ENCODE measurements at places on chromosomes 1 and 21. TPM values are rescaled to one million over a fixed set of nuclear protein-coding genes. Genes with fewer than 3 reads are reported as not detected.

DNA sequence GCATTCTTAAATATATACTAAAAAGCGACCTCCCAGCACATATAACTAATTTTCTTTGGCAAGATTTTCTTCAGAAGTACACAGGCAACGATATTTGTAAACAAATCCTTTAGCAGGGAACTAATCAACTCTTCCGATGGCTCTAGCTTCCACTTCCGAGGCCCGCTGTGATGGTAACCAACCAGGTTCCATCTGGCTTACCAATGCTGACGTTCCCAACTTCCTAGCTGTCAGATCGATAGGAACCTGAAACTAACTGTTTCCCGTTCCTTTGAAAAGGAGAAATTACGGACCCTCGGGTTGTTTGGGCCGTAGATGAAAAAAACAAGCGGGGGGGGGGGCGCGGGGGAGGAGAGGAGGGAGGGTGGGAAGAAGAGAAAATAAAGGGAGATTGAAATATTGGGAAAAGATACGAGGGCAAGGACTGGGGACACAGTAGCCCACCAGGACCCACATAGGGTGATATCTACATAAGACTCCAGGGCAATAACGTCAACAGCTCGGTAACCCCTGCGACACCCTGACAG lies 513 bp downstream of the GTF2B start:
- no peak for DNase-seq

- no peak for DNase-seq
Measured at GRCh38 chr1:24203404-24203803, 16.3 kb upstream of the IFNLR1 start.

DNA sequence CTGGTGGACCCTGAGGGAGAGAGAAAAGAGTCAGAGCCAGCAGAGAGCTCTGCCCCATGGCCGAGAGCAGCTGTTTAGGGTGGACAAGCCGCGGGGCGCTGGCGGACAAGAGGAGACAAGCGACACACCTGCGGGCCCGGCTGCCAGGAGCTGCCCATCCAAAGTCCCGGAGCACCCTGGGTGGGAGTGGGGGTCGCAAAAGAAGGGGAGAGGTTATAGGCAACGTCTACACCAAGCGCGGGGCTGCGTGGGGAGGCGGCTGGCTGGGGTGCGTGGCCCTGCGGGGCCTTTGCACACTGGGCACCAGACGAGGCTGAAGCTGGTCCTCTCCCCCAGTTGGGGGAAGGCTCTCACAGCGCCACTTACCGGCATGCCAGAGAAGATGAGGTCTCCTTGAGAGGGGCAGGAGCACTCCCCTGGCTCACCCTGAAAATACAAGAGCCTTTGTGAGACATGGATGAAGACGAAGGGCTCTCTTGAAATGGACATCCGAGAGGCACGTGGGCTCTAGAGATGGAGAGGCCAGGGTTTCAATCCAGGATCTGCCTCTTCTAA lies 24.1 kb downstream of the COL16A1 start:
- no peak for DNase-seq

DNA sequence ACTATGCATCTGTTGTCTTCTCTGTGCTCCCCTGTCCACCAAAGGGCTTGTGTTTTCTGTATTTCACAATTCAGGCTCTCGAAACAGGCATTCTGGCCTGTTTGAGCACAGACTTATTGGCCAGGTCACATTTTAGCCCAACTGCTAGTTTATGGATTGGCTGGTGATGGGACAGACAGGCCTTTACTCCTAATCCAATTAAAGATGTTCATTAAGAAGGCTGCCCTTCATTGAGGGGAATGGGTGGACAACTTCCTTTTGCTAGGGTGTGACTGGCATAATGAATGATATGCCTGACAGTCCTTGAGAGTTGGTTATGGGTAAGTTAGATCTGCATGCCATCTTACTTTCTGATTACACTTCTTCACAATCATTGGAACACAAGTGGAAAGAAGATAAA lies 86.4 kb downstream of the LTN1 start:
- no peak for DNase-seq

DNA sequence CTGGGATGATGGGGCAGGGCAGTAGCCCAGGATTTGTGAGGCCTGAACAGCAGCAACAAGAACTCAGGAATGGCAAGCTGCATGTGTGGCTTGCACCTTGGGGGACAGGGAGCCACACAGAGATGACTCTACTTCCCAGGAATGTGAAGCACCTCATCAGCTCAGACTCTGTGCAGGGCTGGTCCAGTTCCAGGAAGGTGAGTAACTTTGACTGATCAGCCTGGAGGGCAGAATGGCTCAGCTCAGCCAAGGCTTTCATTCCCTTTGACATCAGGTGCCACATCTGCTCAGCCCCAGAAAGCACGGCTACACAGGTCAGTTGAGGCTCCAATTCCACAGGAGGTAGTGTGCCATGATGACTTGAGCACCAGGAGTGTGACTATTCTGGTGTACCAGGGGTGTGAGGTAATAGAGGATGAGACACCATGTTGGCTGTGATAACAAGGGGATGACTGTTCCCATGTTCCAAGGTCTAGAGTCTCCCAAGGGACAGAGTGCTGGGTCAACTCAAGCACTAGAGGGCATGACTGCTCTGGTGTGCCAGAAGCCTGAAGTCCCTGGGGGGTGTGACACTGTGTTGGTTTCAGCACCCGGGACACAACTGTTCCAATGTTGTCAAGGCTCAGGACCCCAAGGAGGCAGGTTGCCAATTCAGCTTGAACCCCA lies 625.8 kb upstream of the ADGRL2 start:
- DNase-seq, result no peak

DNA sequence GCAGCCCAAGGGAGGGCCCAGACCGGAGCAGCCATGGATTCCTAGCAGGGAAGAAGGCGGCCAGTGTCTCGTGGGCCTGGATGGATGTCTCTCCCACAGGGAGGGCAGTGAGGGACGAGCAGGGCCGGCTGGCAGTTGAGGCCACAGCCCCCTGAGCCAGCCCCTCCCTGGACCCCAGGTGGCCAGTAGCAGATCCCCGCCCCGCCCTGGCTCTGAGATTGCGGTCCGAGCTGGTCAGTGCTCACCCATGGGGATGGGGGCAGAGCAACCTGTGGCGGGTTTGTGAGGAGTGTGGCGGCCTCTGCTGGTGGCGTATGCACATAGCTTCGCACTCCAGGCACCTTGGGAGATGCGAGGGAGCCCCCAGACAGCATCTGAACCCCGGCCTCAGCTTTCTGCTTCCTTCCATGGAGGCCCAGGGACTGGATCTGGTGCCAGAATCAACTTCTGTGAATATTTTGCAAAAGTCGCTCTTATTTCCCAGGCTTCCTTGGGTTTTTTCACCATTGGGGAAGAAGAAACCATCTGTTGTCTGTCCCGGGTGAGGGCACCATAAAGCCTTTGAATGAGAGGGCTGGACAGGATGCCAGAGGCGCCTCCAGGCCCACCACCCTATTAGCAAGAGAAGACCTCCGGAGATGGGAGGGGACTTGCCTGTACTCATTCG lies 8.4 kb upstream of the KCNN3 start:
- DNase-seq, result peak; percentile 43

DNA sequence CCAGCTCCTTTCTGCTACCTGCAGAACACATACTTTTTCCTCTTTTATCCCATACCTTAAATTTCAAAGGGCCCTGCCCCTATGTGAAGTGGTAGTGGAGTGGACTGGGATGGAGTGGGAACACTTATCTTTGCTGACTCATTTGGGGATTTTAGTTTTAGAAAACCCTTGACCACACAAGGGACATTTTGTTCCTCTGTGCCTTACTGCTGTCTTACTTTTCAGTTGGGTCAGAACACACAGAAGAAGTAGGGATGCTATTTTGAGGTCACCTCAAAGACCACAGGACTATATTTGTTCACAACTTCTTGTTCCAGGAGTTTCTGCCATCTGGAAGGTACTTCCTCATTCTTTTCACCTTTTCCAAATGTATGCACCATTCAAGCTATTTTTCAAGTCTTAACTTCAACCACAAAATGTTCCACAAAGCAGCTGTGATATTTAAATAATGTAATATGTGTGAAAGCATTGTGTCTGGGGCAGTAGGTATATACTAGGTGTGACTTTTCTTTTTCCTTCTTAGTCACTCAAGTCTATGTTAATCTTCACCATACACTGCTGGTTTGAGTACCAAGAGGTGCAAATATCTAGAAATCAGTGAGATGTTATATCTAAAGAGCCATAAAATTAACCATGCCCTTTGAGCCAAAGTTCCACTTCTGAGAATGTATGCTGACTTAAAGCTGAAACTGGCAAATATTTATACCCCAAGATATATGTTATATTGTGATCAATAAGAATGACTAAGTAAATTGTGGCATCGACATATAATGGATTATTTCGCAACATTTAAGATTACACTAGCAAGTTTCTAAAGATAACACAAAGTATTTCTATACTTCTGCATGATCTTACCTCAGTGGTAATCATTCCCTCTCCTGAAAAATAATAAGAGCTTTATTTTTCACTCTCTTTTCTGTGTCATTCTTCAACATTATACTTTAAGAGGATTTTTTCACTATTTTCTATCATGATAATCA lies 308.5 kb downstream of the MRPL39 start:
- no peak for DNase-seq

GRCh38 chr21:15301736-15302135 lies 236.9 kb upstream of the NRIP1 start:
- DNase-seq, result no peak

FCRL2 gene
- not detected for total RNA-seq

- no peak for DNase-seq
Measured at GRCh38 chr1:202501281-202501680, 152.8 kb downstream of the PPP1R12B start.

FMN2 gene
- total RNA-seq, result 0.14 TPM

GRCh38 chr1:209797978-209798639 lies 7.8 kb downstream of the IRF6 start:
- DNase-seq, result no peak

DNA sequence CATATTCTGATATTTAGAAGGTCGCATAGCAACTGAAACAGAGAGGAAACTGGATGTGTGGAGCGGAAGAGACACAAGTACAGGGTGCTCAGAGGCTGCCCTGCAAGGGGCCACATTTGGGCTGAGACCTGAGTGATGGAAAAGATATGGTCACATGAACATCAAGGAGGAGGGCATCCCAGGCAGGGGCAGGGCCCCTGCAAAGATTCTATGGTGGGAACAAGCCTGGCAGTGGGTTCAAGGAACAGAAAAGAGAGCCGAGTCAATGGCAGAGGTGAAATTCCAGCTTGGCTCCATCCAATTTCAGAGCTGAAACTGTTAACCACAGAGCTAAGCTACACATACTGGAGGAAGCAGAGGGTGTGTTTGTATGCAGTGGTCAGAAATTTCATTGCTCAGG lies 227.7 kb downstream of the PRDM2 start:
- no peak for DNase-seq

Measured in thoracic aorta (tissue), 2 donors.